ENCODE measurements at places on chromosomes 2 and 18.
A peak's percentile ranks its signal among the peaks of the same experiment; 100 is the strongest.

DNA sequence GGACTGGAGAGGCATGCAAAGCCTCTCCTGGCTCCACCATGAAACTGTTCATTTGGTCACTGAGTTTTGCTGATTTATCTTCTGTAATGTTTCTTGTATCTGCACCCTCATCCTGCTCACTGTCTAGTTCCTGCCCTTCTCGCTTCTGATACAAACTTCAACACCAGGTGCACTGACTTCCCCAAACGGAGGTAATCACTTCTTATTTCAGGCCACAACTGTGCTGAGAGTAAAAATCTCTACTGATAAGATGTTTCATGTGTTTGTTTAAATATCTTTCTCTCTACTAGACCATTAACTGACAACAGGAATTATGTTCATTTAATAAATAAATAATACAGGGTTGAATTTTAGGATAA, 10.9 kb upstream of the NT5C1B start:
- DNase-seq, result no peak

GRCh38 chr2:199228887-199229819, 228.6 kb downstream of the SATB2 start:
- peak; percentile 7 for DNase-seq

DNA sequence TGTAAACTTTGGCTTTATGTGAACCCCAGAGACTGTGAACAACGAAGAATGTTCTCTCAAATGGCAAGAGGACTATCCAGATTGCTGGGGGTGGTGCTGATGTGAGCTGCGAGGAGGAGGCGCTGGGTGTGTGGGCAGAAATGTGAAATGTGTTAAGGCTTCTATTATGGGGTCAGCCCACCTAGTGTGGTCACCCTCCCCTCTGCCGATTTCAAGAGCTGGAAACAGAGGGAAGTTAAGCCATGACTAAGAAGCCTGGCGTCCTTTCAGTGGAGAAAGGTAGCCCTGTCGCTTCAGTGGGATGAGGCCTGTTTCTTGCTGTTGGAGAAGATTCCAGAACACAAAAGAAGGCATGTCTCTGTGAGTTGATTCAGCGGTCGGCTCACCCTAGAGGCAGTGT, 89.0 kb upstream of the KCTD1 start:
- no peak for DNase-seq

- DNase-seq, result peak; percentile 37
Measured at GRCh38 chr2:233418761-233419546, 64.7 kb downstream of the DGKD start.

DNA sequence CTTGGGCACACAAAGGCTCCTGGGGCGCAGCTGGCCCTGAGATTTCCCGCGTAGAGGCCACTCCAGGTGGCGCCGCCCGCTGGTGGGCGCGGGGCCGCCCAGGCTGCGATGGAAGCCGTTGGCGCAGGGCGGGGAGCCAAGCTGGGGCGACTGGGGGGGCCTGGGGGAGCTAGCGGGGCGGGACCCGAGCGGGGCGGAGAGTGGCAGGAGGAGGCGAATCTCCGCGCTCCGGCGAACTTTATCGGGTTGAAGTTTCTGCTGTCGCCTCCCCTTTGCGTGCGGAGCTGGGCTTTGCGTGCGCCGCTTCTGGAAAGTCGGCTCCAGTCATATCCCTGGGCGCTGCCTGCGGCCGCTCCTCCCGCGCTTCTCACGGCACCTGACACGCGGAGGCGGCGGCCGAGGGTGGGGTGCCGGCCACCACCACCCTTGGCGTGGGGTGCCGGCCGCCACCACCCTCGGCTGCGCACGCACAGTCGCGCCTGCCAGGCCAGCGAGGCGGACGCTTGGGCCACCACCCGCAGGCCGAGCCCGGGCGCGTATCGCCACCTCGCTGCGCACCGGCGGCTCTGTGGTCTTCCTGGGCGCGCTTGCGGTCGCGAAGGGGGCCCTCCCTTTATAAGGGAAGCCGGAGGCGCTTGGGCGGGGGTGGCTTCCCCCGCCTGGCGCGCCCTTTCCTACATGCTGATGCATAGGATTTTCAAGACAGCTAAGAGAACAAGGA, 919 bp upstream of the CYP1B1 start:
- peak; percentile 80 for DNase-seq
